GM18507 (cell line): ENCODE measurements at places on chromosomes 12 and 14.
A peak's percentile ranks its signal among the peaks of the same experiment; 100 is the strongest.

DNA sequence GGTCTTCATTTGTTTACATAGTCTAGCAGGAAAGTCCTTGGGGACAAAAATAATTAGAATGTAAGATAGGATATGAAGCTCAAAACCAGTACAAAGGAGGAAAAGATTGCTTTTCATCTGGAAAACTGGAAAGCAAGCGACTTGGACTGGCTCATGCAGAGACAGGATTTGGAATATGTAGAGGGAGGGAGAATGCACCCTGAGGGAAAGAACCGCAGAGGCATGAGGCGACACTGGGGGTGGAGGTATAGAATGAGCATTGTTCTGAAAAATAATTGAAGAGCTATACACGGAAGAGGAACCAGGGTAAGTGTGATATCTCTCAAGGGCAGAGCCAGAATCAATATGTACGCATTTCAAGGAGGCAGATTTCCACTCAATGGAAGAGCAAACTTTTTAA lies 85.5 kb downstream of the PLEKHG3 start:
- no peak for DNase-seq

- DNase-seq = no peak
Measured at GRCh38 chr14:95290871-95291431, 28.8 kb downstream of the CLMN start.

DNA sequence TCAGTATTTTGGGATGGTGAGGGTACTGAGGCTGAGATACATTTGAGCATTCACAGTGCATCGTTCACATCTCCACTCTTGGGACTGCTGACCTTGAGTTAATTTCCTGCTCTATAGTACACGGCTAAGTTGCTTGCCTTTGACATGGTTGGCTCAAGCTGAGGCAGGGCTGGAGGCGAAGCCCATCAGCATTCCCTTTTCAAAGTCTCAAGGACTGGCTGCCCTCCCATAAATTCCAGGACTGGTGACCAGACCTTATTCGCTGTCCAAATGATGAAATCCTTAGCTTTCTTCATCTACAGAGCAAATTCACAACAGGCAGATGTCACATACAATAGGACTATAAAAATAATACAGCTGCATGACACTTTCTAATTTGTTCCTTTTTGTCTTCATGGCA lies 85.9 kb downstream of the SSPN start:
- DNase-seq = no peak

DNA sequence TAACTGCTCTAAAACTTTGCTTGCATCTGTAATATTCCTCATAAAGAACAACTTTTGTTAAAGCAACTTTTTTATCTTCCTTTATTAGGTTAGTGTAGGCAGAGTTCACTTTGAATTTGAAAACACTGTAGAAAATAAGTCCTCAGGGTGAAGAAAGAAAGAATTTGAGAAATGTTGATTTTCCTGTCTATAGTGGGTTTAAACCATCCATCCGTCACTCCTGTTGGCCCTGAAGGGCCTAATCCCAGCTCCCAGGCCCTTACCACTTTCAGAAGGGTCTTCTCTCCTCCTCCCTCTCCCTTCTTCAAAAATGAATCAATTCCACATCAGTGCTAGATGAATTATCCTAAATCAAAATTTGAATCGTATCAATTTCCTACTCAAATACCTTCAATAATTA lies 4.9 kb upstream of the SLC2A3 start:
- no peak for DNase-seq

GRCh38 chr14:91947475-91948184 lies at the start of gene FBLN5:
FBLN5 (minus strand) TSS chr14:91947694; CDS start chr14:91947229, 465 bp downstream.
- DNase-seq = no peak

- no peak for DNase-seq
Measured at GRCh38 chr12:64569923-64570691, 40.2 kb upstream of the RASSF3 start.

- DNase-seq = no peak
Measured at GRCh38 chr12:90896821-90897220, 58.2 kb downstream of the CCER1 start.

- peak; percentile 7 for DNase-seq
Measured at GRCh38 chr14:89564286-89564957, 147.4 kb upstream of the FOXN3 start.

DNA sequence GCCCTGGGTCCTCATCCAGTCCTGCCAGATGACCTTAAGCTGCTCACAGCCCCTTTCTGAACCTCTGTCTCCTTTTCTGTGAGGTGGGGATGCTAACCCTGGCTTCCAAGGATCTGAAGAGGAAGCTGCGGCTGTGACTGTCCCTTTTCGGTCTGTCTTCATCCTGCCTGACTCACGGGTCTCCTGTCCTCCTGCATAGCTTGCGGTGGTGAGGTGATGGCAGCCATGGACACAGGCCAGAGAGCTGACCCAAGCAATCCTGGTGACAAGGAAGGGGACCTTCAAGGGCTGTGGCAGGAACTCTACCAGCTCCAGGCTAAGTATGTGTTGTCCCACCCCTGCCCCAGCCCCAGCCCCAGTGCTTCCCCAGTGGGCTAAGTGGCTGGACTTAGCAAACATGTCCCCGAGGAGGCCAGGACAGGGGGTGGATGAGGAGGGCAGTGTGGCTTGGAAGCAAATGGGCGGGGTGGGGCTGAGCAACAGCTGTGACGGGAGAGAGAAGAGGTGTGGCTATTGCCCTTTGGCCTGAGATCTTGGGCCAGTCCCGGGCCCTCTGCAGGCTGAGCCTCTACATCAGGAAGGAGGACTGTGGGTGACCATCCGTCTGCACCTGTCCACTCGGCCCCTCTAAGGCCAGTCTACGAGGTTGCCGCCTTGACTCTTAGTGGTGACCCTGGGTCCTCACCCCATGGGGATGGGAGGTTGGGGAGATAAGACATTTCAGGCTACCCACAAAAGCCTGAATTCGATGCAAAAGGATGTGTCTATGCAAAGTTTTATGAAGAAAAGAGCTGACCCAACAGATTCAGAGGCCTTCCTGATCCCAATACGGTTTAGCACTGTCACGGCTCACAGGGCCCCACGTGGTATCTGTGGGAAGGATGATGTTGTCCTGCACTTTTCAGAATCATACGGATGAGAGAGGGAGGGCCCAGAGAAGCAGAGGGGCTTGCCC lies 1.1 kb downstream of the CCDC197 start:
- no peak for DNase-seq

DNA sequence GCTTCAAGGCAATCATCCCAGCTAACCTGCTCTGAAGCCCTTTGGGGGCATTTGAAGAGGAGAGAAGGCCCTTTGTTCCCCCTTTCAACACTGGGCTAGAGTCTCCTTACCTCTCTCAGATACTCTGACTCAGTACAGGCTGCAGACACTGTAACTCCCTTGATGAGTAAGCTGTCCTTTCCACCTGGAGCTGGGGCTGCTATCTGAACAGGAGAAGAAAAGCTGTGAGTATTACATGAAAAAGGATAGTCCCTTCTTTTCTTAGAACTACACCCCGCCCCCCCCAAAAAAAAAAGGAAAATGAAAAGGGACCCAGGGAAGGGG lies 186.6 kb upstream of the PLEKHG7 start:
- no peak for DNase-seq

DNA sequence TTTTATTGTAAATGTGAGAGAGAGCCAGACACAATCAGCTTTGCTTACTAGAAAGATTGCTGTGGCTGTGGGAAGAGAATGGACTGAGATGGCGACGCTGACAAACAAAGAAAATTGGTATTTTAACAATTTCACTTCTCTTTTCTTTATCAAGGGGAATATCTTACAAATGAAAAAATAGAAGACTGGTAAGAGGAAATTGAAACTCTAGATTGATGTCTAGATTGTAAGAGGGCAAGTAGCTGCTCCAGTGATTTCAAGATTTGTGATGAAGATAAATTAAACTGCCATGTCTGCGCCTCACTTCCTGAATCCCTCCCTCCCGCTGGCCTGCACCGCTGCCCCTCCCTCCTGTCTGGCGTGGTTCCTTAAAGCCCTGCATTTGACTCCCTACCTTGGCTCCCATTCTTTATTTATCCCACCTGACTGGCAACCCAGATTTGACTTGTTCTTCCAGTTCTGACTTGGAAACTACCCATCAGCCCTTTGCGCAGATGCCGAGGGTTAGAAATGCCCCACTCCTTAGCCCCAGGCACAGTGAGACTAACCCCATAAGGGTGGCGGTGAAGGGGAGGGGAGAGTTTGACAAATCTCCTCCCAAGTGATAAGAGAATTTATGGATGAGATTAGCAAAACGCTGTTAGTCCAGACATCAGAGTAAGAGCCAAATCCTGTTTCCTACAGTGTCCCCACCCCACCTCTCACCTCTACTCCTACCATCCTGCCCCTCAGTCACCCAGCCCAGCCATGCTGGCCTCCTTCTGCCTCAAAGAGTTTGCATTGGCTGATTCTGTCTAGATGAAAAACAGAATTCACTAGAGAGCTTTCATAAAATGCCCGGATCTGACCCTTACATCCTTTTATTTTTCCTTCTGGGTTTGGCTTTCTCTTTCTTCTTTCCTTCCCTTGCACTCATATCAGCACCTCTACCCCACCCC lies 125.3 kb upstream of the ATF7IP start:
- DNase-seq = no peak

DNA sequence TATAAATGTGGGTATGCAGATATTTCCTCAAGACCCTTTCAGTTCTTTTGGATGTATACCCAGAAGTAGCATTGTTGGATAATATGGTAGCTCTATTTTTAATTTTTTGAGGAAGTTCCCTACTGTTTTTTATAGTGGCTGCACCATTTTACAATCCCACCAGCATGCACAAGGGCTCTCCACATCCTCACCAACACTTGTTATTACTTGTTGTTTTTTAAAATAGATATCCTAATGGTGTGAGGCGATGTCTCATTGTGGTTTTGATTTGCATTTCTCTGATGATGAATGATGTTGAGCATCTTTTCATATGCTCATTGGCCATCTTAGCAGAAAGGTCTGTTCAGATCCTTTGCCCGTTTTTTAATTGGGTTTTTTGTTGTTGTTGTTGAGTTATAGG lies 47.1 kb downstream of the DIP2B start:
- DNase-seq = no peak

DNA sequence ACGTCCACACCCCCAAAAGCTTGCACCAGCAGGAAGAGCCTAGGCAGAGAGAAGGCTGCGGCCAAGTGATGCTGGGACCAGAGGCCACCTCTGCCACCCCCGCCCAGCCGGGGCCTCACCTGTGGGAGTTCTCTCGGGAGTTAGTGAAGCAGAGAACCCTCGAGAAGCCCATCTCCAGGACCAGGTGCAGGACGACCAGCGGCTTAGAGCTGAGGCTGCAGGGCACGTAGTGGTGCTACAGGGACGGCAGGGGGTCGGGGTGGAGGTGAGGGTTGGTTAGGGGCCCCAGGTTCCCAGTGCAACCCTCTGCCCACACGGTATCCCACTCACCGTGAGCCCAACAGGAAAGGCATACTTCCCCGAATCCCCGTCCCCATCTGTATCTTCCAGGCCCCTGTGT lies 3.6 kb downstream of the DDX51 start:
- DNase-seq = no peak

- DNase-seq = no peak
Measured at GRCh38 chr14:100342195-100342594, 19.1 kb downstream of the SLC25A47 start.

DNA sequence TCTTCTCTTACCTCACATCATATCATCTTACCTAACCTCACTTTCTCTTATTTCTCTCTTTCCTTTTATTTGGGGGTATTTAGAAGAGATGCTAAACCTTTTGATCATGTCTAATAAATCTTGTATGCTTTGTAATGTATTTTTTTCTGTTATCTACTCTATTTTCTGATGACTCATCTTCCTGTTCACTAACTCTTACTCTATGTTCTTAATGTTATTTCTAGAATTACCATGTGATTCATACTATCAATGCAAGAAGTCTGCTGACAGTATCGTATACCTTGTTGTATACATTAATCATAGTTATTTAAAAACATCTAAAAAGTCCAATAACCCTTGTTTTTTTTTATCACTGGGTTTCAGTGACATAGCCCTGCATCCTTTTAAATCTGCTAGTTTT lies 62.3 kb downstream of the MGAT4C start:
- no peak for DNase-seq

DNA sequence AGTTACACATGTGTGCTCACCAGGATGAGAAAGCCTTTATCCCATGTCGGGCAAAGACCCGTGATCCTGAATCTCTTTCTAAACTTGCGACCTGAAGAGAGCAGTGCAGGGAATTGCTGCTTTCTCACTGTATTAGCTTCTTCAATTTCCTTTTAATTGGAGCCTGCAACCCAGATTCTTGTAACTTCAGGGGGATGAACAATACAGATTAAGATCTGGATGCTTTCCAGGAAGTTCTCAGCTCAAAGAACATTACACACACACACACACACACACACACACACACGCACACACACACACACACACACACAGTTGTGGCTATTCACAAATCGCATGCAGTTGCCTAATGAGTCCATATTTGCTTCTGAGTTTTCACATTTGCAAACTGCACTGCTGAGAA lies 268.3 kb downstream of the NPAS3 start:
- DNase-seq = no peak

DNA sequence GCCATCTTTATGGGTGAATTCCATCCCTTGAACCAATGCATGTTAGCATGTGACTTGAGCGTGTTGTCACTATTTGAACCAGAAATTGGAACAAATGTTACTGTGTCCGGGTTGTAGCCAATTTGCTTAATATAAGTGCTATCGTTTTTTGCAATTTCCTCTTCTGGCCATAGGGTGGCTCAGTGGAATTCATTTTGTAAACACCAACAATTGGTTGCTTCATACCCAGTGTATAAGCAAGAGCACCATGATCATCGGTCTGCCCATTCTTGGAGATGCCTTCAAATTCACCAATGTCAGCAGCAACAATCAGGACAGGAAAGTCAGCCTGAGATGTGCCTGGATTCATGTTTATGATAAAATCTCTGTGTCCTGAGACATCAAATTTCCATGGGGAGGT lies 5.0 kb upstream of the NEDD1 start:
- no peak for DNase-seq

DNA sequence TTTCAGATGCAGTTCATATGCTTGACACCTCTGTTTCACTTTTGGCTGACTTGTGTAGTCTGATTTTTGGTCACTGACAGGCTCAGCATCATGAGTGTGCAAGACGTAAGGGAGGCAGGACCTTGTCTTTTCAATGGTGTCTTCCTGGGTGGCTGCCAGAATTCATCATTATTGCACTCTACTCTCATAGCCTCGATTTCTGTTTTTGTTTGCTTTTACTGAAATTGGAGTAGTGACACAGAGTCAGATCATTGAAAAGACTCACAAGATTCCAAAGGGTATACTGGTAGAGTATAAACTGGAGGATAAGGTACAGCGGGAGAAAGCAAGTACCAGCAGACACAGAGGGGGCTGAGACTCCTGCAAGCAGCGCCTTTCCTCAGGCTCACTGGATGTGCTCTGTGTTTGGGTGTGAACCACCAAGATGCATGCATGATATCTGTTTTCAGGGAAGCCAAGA lies 126.3 kb upstream of the FGD4 start:
- DNase-seq = no peak
